ENCODE measurements at places on chromosomes 1 and 21. TPM values are rescaled to one million over a fixed set of nuclear protein-coding genes. Genes with fewer than 3 reads are reported as not detected.

Gene MCOLN3
- 2.3 TPM for total RNA-seq

Gene BTBD8
- 14.0 TPM for total RNA-seq

Gene C4BPA
- total RNA-seq, result not detected

Gene BATF3
- not detected for total RNA-seq

Gene PLA2G2A
- 0.27 TPM for total RNA-seq

GRCh38 chr1:183092350-183092749 is 69.1 kb downstream of the LAMC1 start:
- DNase-seq, result no peak

GRCh38 chr1:221335161-221336101 is 406.5 kb downstream of the DUSP10 start:
- DNase-seq, result peak; percentile 92

- no peak for DNase-seq
Observed at GRCh38 chr21:41691205-41692184, 75.4 kb downstream of the RIPK4 start.

DNA sequence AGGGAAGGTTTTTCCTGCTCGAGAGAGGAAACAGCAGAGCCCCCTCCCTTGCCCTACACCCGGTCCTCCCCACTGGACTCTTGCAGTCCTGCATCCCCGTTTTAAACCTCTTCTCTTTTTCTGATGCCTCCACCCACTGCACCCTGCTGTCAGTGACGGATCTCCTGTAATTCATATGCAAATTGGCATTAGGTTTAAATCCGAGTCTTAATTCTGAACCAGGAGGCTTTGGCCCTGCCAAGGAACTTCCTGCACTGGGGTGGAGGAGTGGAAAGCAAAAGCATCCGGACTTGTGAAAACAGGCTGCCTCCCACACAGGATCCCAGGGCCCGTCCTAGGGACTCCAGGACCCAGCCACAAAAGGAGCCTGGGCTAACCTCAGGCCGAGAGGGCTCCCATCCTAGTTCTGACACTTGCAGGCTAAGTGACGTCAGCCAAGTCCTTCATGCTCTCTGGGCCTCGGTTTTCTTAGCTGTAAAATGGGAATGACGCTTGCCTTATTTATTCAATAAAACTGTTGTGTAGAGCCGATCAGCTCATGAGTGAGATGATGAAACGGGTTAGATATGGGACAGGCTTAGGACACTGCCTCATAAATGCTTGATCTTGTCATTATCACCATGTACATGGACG is 613.3 kb downstream of the AJAP1 start:
- no peak for DNase-seq

DNA sequence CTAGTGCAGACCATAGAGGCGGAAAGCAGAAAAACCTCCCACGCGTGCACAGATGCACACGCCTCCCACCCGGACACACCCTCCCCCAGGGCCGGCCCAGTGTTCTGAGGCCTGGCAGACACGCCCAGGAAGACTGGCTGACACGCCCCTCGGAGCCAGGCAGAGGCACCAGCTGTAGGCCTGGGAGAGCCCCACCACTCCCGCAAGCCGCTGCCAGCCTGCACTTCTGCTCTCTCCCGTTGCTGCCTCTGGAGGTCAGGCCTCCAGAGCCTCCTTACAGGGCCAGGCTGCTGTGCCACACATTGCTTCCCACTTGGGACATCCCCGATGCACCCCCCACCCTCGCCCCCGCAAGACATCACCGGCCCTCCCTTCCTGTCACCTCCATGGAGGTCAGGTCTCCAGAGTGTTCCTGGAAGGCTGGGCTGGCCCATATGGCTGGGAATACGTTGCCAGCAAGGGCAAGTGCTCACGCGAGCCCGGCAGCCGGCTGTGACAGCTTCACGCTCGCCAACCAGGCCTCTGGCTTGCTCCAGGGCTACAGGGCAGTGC is 40.4 kb downstream of the CASZ1 start:
- peak; percentile 6 for DNase-seq

DNA sequence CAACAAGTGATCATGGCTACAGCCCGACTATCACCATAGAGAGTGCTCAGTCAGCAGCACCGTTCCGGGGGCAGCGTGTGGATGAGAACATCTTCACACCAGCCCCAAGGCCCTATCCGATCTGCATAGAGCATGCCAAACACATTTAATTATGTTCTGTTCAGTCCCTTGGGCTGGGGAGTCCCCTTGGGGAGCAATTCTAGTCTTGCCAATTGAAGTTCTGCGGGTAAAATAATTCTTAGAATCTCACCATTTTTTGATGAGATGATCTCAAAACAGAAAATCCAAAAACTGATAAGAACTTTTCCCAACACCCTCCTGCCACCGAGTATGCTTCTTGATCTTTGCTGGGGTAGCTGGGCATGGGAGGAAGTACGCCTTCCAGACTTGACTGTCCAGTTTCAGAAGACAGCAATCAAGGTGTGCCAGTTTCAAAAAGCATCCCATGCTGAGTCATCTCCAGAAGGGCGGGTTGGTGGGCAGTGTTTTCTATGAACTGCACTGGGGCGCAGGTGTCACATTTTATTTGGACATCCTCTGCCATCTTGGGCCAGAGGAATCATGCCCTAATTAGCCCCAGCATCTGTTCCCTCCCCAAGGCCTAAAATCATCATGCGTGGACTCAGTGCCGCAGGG is 20.8 kb upstream of the PTPRF start:
- no peak for DNase-seq

DNA sequence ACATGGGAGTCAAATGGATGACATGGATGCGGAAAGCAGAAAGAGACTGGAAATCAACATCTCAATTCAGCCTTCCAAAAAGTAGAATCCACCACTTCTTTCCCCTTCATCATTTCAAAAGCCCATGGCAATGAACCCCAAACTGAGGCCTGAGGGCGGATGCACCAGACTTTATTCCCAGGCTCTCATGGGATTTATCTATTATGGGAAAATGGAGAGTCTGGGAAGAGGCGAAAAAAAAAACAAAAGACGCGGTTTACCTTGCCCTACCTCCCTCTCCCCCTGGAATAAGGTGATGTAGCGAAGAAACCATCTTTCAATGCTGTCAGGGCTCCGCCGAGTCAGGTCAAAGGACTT is 624 bp downstream of the KIFAP3 start:
- DNase-seq, result no peak

DNA sequence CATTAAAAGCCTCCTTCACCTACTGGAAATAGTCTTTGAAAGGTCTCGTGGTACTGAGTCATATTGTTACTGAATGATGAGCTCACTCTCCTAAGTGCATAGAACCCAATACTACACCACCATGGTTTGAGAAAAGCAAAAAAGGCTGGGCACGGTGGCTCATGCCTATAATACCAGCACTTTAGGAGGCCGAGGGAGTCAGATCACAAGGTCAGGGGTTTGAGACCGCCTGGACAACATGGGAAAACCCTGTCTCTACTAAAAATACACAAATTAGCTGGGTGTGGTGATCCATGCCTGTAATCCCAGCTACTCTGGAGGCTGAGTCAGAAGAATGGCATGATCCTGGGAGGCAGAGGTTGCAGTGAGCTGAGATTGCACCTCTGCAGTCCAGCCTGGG is 3.3 kb upstream of the HNRNPCL1 start:
- peak; percentile 30 for DNase-seq

Measured in fibroblast of the aortic adventitia (primary cell).